ENCODE measurements at places on chromosomes 5 and 9.

DNA sequence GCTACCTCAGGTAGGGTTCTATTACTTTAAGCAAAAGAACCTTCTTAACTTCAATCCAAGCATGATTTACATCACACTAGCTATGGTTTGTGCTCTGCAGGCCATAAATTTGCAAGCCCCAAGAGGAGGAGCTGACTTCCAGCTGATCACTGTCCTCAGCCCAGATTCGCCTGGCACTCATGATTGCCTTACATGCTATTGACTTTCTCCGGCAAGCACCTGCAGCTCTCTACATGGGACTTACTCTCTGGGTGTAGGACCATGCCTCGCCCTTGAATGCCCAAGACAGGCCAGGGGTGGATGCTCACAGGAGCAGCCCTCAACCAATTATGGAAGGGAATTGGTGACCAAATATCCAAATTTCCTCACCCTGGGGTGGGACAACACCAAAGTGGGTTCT is 99.8 kb downstream of the ESM1 start:
- no peak for DNase-seq

DNA sequence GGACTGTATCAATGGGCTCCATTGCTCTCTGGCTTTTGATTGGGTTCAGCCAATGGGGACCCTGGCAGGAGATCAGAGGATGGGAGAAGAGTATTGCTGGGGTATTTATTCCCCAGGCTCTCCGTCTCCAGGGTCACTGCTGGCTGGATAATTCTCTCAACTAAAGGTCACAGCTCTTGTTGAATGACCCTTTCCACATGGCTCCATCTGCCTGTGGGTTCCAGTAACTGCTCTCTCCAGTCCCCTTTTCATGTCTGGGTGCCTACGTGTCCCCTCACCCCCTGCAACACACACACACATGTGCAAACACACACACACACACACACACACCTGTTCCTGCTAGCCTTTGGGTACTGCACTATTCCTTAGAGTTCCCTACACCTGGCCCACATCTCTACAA is 53.9 kb upstream of the RIC1 start:
- DNase-seq, result no peak

DNA sequence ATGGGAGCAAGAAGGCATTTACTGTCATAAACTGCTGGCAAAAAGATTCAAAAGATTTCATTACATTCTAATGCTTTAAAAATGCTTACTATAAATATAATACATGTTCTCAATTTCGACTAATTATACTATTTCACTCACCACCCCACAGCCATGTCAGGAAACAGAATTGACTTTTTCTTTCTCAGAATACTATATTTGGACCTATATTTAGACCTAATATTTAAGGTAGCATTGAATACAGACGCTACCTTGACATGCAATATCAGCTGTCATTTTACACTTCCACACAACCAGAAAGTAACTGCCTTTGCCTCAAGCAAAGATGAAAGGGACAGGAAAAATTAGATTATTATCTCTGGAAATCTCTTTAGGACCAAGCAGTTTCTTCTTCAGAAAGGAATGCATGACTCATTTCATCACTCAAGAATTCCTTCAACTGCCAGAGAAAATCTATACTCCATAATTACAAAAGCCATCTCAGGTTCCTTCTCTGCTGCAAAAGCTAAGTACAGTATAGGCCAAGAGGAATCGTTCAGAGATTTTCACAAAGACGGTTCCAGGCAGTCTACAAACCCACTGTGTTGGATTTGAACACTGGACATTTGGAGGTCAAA is 11.8 kb upstream of the UBE2QL1 start:
- DNase-seq, result no peak

DNA sequence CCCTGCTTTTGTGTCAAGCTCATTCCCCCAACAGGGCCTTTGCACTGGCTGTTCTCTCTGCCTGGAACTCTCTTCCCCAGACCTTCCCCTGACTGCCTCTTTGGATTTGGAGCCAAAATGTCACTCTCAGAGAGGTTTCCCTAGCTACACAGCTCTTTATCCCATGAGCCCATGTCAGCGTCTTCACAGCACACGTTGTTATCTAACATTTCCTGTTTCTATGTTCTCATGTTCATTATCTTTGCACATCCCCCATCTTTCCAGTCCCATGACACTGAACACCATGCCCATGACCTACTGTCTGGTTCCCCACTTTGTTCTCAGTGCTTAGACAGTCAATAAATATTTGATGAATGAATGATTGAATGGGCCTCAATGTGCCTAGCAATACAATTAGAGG is 26.3 kb upstream of the ARSI start:
- DNase-seq, result no peak

- DNase-seq, result no peak
These were observed 4.5 kb downstream of the DBN1 start for GRCh38 chr5:177468685-177469628.

DNA sequence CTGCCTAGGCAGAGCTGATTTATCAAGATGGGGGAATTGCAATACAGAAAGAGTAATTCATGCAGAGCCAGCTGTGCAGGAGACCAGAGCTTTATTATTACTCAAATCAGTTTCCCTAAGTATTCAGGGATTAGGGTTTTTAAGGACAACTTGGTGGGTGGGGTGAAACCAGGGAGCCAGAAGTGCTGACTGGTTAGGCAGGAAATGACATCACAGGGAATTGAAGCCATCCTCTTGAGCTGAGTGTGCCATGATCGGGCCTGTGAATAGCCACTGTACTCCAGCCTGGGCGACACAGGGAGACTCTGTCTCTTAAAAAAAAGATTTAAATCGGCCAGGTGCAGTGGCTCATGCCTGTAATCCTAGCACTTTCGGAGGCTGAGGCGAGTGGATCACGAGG is 45.3 kb upstream of the CDK5RAP2 start:
- DNase-seq, result peak; percentile 63

DNA sequence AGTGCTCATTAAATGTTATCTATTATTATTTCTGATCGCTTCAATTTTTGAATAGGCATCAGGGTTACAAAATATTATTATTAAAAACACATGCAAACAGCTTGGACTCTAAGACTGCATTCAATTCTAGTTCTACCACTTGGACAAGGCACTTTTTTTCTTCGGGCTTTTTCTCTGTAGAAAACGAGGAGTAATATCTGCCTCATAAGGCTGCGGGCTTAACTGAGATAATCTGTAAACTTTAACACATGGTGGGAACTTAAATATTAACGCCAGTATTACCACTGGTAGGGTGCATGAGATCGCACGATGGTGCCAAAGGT is 511 bp upstream of the SPDL1 start:
- DNase-seq, result no peak

DNA sequence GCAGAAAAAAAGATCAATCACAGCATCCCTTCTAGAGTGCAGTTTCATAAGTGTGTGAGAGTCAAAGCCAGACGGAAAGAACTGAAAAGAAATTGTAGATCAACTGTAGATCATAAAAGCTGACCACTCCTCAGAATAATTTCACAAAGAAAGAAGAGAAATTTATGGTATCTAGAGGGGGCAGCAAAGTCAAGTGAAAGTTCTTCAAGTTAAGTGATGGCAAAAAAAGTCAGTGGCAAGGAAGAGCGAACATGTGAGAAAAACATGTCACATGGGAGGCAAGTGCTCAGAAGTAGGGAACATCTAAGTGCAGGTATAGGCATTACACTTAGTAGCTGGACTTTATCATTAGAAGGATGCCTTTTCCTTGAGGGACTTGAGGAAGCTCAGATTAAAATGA is 245.1 kb upstream of the ISL1 start:
- no peak for DNase-seq

- no peak for DNase-seq
These were observed 2.7 kb downstream of the BNC2 start for GRCh38 chr9:16867576-16868311.

GRCh38 chr9:92488681-92489550 is 6.6 kb upstream of the ASPN start:
- DNase-seq, result no peak

DNA sequence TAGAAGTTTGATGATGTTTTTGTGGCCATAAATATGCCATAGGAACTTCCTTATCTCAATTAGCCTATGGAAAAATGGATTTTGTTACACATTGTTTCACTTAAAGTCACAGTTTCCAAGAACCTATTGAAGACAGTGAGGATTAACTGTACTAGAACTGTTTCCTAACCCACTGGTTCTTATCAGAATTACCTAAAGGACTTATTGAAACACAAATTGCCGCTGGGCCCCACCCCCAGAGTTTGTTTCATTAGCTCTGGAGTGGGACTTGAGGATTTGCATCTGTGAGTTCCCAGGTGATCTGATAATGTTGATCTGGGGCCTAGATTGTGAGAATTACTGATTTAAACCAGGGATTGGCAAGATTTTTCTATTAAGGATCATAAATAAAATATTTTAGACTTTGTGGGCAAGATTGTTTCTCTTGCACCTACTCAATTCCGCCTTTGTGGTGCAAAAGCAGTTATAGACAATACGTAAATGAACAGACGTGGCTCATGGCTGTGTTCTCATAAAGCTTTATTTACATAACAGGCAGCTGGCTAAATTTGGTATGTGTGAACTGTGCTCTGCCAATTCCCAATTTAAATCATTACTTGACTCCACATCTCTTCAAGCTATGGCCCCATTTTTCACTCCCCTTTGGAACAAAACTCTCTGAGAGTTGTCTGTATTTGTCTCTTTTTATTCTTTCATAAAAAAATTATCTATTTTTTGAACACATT is 9.3 kb downstream of the JAK2 start:
- peak; percentile 20 for DNase-seq

DNA sequence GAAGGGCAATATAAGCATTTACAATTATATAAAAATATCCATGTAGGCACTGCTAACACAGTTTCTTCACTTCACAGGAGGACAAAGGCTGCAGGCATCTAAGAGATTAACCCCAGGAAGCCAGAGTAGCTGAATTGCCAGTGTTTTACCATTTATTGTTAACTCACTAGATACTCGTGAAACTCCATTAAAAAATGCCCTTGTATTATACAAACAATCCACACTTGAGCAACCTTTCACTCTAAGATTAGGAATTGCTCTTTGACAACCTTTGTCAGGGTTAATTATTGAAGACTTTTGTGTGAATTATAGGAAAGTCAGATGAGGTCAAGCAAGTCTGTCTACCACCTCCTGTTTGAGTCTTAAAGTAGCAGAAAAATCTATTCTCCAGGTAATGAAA is 317.8 kb downstream of the ADGRV1 start:
- no peak for DNase-seq

DNA sequence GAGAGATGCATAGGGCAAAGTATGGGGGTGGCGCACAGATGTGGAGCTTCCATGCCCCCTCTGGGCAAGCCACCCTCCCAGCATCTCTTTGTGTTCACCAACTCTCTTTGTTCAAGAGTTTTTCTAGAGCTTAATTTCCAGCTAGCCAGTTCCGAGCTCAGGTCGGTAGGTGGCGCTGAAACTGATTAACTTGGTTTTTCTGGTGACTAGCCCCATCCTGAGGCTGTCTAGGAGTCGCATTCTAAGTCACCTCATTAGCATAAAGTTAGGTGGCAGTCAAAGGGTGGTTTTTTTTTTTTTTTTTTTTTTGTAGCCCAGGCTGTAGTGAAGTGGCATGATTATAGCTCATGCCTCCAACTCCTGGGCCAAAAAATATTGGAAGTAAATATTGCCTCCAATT is 476.4 kb downstream of the KDM4C start:
- no peak for DNase-seq

DNA sequence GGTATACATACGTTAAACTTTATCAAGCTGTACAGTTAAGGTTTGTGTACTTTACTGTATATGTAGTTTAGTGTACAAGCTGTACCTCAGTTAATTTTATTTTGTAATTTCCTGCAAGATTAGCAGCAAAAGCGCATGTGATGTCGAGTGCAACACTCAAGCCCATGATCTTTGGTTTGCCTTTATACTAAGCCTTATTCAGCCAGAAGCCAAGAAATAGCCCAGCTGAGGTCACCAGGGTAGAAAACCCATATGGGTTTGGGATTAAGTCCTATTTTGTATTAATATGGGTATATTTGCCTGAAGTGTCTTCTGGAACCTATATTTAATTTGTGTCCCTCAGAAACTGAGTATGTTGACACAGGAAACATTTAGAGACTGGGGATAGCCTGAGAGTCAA is 59.3 kb downstream of the ZFAND5 start:
- no peak for DNase-seq

DNA sequence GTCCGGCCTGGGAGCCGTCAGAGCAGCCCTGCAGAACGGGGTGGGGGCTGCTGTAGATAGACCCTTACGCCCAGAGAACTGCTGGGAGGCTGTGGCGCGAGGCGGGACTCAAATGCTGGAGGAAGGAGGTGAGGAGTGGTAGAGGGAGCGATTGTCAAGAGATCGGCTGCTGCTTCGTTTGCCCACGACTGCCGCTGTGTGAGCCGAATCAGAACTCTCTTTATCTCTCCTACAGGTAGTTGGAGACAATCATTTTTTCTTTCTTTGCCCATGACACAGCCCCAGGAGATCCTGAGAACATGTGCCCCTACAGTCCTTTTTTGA is 456 bp downstream of the ZNF79 start:
- no peak for DNase-seq

DNA sequence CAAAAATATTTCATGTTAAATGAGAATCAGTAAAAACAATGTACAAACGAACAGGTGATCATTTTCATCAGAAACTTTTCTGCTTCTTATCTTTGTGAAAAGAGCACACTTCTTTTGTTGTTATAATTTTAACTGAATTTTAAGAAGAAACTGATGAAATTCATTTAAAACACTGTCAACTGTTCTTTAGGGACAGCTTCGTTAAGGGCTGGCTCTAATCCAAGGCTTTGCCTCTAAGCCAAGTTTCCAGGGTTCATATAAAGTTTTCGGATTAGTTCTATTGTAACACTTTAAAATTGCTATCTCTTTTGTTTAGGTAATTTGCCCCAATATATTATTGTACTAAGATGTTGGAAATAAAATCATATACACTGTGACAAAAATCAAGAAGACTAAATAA is 559.2 kb downstream of the TUSC1 start:
- no peak for DNase-seq

DNA sequence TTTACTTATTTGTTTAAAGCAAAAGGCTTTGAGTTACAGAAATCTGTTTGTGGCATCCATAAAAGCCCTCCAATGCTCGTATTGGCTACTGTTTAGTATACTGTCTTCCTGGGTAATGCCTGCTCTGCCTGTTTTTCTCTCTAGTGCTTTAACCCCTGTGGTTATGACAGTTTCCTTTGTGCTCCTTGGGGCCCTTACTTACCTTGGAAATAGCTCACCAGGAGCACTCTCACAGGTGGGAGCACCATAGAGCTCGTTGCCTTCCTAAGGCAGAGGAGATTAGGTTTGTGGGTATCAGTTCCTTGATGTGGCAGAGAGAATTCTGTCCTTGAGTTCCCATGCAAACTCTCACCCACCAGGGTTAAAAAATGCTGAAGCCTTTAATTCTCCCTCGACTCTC is 242.8 kb downstream of the CDH18 start:
- no peak for DNase-seq

- no peak for DNase-seq
These were observed 163.7 kb upstream of the PPP1R2B start for GRCh38 chr5:156686380-156686779.

DNA sequence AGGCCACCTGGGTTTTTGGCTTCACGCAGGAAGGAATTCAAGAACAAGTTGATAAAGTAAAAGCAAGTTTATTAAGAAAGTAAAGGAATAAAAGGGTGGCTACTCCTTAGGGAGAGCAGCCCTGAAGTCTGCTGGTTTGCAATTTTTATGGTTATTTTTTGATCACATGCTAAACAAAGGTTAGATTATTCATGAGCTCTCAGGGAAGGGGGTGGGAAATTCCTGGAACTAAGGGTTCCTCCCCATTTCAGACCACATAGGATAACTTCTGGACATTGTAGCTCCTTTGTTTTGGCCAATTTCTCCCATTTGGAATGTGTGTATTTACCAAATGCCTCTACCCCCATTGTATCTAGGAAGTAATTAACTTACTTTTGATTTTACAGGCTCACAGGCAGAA is 63.9 kb upstream of the SYK start:
- DNase-seq, result no peak

GRCh38 chr5:2110137-2110933 is 227.6 kb upstream of the IRX4 start:
- no peak for DNase-seq

All from NCI-H2029 (cell line).